ENCODE measurements at places on chromosomes 2 and 18.

DNA sequence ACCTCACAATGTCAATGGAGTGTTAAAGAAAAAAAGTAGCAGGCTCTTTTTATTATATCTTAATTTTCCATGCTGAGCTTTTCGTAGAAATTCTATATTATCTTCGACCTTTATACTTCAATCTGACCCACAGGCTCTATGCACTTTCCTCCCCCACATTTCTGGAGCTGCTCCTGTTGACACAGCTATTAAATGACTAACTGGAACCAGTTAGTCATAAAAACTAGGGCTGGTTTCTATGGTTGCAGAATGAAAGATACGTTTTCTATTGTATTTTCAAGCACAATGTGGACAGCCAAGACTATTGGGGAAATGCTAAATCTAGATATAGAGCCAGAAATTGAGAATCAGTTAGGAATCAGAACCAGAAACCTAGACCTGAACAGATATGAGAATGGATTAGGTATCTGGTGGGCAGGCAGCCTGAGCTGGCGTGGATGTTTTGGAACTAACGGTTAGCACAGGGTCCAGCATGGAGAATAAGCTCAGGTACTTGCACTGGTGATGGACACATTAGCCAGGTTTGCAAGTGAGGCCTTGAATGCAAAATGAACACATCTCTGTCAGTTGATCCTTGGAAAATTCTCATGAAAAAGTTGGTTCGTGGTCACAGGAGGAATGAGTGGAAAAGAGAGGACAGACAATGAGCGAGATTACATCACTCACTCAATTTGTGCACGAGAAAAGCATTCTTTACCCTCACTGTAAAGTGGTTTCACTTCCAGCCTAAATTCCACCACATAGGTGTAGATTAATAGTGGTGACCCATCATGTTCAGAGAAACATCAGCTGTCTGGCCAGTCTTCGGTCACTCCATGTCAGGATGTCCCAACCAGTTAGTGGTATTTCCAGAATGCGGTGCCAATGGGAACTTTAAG, 144.6 kb upstream of the EPHA4 start:
- no peak for DNase-seq

GRCh38 chr18:59912007-59912550, 12.3 kb downstream of the PMAIP1 start:
- no peak for DNase-seq

GRCh38 chr2:235676536-235676799, 182.6 kb downstream of the AGAP1 start:
- no peak for DNase-seq

GRCh38 chr2:146814971-146815370, 1029.9 kb upstream of the ACVR2A start:
- no peak for DNase-seq

- no peak for DNase-seq
Observed at GRCh38 chr2:237625216-237625705, 2.1 kb upstream of the LRRFIP1 start.

- peak; percentile 34 for DNase-seq
Observed at GRCh38 chr18:13136056-13136903, 82.3 kb upstream of the LDLRAD4 start.

- no peak for DNase-seq
Observed at GRCh38 chr2:1990724-1991123, 246.4 kb upstream of the PXDN start.

GRCh38 chr18:79321625-79322405, 73.9 kb upstream of the NFATC1 start:
- DNase-seq = no peak

DNA sequence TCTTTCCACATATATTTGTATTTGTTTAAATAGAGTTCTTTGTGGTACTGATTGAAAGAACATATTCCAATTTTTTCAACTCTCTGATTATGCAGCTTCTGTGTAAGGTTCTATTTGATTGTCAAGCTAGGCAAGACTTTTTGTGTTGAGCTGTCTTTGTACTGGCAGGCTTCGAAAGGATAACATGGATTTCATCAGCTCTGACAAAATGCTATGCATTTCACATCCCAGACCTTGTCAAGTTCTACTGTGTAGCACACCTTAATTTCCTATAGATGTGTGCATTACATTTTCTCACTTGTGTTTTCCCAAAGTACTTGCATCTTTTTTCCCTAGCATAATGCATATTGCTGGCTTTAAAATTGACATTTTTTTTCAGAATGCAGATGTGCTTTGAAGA, 555.0 kb upstream of the GYPC start:
- no peak for DNase-seq

- DNase-seq = no peak
Observed at GRCh38 chr18:59109375-59109774, 30.3 kb upstream of the SEC11C start.

DNA sequence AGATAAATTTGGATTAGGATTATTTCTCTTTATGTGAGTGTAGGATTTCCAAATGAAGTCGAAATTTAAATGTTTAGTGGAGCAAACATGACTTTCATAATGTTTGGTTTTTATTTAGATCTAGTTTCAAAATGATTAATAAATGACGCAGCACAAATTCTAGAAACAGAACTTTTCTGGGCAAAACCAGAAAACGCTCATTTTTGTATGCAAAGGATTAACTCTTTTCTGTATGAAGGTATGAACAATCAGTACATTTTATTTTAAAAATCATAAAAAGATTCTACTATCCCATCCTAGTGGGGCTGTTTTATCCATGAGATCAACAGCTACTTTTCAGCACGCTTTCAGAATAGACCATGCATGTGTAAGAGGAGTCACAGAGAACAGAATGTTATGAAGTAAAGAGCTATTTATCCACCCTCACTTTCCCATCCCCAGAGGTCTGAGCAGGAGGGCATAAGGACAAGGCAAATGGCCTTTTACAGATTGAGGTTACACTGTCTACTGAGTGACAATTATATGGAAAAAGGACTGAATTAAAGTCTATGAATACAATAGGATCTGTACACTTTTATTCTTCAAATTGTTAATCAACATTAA, 270.8 kb downstream of the ZEB2 start:
- no peak for DNase-seq

GRCh38 chr18:13145636-13146190, 72.8 kb upstream of the LDLRAD4 start:
- DNase-seq = no peak

DNA sequence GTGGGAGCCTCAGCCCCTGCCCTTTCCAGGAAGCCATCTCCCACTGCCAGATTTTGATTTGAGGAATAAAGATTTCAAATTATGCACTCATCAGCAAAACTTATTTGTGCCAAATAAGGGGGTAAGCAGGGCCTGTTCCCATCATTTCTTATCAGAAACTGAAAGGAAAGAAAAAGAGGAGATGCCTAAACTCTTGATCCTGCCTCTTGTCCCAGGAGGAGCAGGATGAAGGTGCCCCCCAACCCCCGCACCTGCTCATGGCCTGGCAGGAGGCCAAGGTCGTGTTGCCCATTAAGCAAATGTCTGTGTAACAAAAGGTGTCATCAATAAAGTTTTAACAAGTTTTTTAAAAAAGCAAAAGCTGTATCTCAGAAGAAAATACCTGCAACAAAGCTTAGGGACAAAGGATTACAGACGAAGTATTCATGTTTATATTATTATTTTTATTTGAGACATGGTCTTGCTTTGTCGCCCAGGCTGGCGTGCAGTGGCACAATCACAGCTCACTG, 80.0 kb downstream of the INPP5D start:
- DNase-seq = no peak

DNA sequence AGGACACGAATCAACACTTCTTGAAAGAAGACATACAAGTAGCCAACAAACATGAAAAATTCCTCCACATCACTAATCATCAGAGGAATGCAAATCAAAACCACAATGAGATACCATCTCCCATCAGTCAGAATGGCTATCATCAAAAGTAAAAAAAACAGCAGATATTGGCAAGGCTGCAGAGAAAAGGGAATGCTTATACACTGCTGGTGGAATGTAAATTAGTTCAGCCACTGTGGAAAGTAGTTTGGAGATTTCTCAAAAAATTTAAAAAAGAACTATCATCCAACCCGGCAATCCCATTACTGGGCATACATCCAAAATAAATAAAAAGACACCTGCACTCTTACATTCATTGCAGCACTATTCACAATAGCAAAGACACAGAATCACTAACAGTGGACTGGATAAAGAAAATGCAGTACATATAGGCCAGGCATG, 78.7 kb downstream of the GRB14 start:
- no peak for DNase-seq

DNA sequence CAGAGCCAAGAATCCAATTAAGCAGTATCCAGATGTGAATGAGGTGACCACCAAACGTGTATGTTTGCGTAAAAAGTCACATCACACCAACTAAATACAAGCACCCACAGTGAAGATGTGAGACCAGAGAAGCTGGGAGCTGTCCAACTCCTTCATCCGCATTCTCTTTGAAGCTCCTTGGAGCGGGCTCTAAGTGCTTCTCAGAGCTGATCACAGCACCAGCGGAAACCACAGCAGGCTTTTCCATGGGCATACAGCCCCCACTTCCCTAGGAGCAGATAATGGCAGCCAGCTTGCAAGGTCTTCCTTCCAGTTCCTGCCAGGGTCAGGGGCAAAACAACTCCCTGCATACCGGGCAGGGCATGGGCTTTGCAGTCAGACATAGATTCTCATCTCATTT, 36.4 kb downstream of the REEP1 start:
- DNase-seq = no peak

- DNase-seq = no peak
Observed at GRCh38 chr2:143988082-143988481, 531.8 kb downstream of the ZEB2 start.

DNA sequence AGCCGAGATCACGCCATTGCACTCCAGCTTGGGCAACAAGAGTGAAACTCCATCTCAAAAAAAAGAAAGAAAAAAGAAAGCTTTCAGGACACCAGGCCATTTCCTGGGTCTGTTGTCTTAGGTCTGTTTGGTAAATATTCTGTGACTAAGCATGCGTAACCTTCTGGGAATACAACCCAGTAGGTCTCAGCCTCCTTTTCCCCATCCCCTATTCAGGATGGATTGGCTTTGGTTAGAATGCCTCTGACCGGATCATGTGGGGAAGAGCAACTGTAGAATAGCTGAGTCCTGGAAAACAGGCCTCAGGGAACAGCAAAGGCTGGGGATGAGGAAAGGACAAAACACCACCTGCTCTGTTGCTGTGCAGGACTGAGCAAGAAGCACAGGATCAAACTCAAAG, 1.6 kb upstream of the PDCL3 start:
- no peak for DNase-seq

DNA sequence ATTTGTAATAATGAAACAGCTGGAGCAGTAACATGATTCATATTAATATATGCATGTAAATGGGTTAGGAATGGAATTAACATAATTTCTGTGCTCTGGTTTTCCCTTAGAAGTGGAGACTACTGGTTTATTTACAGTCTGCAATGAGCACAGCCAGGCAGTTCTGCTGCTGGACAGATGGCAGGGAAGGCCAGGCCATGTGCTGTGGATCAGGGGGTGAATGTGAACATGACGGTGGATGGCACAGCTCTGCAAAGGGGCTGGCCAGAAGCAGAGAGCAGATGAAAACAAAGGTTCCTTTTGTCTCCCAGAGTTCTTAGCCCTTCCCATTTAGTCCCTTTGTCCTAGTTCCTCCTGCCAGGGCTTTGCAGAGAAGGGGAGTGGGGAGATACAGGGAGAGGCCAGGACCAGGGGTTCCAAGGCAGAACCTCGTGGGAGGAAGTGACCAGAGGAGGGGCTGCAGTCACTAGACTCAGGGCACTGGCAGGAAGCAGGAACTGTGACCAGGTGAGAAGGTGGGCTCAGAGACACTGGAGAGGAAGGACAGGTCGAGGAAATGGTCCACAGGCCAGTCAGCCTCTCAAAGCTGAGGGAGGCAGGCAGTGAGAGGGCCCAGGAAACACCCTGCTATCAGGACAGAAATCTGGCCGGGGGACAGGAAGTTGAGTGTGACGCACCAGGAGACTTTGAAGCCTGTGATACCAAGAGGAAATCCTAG, 112.9 kb upstream of the ATP8B1 start:
- peak; percentile 2 for DNase-seq

GRCh38 chr2:219291910-219292490, 12.8 kb downstream of the DNAJB2 start:
- no peak for DNase-seq

DNA sequence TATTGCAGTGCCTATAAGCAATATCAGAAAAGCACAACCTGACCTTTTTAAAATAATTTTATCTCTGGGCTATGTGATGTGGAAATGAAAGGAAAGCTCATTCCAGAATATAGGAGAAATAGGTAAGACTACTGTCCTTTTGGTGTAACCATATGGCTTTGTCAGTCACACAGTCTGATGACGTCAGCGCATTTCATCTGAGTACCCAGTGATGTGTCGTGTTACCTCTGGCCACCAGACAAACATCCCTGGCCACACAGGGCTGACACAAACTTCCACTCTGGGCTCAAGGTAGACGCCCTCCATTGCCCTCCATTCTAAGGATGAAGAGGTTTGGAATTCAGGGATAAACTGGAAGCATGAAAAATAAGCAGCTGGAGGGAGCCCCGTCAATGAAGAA, 506.7 kb downstream of the CMPK2 start:
- no peak for DNase-seq

GRCh38 chr2:5937851-5938565, 245.8 kb downstream of the SOX11 start:
- no peak for DNase-seq

DNA sequence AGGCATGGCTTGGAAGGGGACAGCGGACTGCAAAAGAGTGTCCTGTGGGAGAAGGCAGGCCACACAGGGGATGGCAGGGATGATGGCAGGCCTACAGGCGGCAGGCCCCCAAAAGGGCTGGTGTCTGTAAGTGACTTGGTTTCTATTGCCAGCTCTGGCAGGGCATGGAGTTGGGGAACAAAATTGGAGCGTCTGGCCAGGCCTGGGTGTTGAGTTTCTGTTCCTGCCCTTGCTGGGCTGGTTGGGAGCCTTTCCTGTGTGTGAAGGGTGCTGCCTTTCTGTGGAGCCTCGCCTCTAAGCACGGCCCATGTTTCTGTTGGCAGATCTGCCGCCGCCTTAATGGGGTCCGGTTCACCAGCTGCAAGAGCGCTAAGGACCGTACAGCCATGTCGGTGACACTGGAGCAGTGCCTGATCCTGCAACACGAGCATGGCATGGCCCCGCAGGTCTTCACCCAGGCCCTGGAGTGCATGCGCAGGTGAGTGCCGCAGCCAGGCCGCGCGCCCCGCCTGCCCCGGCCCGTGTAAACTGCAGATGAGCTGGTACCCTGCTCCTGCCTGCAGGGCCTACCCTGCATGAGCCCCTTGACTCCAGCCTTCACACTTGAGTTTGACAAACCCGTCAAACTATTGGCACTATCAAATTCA, 31.5 kb downstream of the COA5 start:
- DNase-seq = no peak

GRCh38 chr2:205270689-205271088, 411.6 kb upstream of the NRP2 start:
- DNase-seq = no peak

All from neural crest cell (in vitro differentiated cells).